ENCODE measurements at places on chromosomes 2 and 18.

GRCh38 chr2:181861379-181861778 is 30.2 kb upstream of the ITPRID2 start:
- DNase-seq, result no peak

DNA sequence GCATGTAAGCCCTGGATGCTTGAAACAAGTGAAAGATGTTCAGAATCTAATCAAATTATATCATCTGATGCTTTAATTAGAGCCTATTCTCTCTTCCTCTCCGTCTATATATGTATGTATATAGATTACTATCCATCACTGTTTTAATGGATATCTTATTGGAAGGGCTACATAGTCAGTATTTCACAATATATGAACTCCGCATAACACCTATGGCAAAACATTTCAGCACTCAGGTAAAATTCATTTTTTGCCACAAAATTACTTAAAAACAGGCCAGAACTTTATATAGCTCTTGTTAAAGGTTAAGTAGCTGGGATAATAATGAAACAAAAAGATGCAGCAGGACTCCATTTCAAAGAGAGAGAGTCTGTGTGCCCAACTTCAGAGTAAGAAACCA is 1.2 kb downstream of the PJVK start:
- DNase-seq, result no peak

DNA sequence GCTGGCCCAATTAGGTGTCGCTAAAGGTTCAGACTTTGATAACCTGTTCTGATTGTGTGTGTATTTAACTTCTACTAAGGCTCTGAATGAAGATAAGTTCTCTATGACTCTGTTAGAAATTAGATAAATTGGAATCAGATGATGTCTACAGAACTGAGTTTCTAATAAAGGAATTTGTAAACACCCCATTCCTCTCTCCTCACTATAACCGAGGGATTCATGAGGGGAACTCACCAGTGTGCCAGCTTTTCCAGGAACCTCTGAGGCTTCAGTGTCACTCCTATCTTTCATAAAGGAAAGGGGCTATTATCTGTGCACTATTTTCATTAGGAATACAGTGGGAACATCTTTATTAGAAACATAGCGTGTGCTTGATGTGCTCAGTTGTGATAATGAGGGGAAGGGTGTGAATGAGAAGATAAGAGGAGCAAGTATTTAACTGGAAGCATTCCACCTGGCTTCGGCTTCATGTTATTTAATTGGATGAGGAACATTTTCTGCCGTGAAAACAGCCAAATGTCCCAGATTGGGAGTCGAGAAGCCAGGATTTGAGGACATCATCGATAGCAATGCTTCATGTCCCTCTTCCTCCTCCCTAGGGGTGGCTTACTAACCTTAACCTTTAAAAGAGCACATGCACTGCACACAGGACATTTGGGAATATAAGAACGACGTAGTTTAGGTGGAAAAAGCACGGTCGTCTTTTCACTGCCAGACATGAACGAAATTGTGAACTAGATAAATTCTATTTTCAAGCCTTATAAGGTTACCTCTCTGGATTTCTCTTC is 84.8 kb upstream of the TCF4 start:
- no peak for DNase-seq

DNA sequence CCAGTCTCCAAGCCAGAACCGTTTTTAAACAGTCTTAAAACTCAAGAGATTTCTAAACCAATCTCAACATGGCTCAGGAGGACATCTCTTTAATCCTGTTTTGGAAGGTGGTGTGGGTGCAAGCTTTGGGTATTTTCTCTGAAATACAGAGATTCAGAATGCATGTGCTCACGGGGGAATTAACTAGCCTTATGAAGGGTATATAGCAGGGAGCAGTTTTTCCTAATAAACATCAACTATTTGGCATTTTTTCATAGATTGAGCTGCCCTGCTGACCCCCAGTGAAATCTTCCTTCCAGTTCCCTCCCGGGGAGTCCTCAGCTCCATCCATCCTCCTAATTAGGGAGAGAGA is 122.6 kb downstream of the SMAD7 start:
- no peak for DNase-seq

DNA sequence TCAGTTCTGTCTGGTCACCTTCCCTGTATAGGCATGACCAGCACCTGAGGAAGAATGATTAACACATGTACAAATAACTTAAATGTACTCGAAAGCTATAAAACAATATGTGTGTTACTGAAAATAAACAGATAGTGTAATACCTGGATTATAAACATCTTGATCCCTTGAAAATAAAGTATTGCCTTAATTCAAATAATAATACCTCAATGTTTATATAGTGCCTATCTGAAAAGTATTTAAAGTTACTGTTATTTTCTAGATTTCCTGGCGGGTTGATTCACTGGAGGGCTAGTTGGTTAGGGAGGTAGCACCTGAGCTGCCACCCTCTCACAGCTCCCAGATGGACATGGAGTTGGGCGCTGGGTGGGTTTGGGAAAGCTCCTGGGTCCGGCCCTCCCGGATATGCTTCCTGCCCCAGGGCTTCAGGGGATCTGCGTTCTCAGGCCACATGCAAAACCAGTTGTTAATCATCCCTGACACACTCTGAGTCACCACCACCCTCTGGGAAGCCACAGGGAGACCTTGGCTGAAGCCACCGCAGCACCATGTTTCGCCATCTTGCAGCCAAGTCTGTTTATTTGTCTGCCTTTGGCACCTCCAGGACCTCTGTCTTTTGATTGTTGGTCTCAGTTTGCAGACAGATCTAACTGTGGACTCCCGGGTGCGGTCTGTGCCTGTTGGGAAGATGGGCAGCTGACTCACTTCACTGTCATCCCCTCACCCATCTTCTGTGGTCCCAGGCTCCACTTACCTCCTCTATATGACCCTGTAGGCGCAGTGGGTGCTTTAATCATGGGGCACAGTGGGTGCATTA is 35.3 kb downstream of the RAB31 start:
- DNase-seq, result no peak

Measured in memory B cell (primary cell).